ENCODE measurements at places on chromosomes 7 and 10. TPM values are rescaled to one million over a fixed set of nuclear protein-coding genes. Genes with fewer than 3 reads are reported as not detected.

DNA sequence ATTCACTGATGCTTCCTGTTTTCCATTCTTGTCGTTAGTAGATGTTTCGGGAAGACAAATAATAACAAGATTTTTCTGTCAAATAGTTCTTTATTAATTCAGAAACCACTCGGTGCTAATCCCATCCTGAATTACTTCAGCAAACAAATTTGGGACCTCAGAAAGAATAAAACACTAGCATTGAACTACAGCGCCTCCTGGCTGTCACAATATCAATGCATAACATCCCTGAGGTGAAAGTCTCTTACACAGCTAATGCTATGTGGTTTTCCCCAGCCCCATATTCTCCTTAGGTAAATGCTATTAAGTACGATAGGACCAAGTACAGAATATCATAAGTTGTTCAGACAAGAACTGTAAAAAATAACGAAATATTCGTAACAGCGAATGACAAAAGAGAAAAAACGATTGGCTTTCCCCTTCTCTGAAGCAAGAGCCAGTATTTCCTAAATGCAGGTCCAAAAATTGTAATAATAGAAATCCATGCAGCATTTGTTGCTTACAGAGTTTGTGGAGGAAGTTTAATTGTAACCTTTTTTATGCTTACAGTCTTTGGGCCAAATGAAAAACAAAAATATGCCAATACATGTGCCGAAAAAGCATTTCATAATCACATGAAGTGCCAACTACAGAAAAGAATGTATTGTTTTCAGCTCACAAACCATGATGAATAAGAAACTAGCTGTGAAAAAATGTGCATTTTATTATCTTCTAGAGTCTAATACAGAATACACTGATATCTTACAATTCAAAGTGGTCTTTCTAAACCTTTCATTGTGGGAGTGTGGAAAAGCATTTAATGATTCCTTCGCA, 47.3 kb downstream of the MYPN start:
- H3K36me3 ChIP-seq: no peaks in the 10 kb centered on the region
- no peak for DNase-seq
- no peaks in the 10 kb centered on the region for H3K4me1 ChIP-seq

GRCh38 chr7:102810916-102811315, 62.1 kb downstream of the FAM185A start:
- peaks cover 9% of the 10 kb centered on the region for H3K36me3 ChIP-seq
- H3K27ac ChIP-seq: no peak overlapping the region
- H3K27me3 ChIP-seq: no peaks in the 10 kb centered on the region
- no peak overlapping the region for H3K4me3 ChIP-seq

DNA sequence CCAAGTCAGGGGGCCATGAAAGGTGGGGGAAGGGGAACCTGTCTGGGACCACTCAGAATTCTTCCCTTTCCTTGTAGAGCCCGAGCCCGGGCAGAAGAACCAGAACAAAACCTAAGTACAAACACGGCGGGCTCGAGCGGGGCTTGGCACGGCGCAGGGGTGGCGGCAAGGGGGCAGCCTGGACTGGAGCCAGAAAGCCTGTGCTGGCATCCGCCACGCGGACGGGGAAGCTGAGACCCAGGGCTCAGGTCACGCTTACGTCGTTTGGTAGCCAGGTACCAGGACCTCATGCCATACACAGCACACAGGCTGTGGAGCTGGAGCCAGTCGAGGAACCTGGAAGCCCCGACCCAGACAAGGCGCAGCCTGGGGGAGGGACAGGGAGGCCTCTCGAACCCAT, 6.6 kb upstream of the GPER1 start:
- H3K4me1 ChIP-seq: peaks cover 18% of the 10 kb centered on the region
- no peak overlapping the region for H3K27ac ChIP-seq
- no peaks in the 10 kb centered on the region for H3K36me3 ChIP-seq
- H3K4me3 ChIP-seq: no peak overlapping the region
- H3K27me3 ChIP-seq: no peaks in the 10 kb centered on the region

- no peak overlapping the region for H3K27ac ChIP-seq
- no peak overlapping the region for H3K4me3 ChIP-seq
- DNase-seq: no peak
These were observed 109.6 kb downstream of the KIAA1217 start for GRCh38 chr10:24318517-24318916.

FAM237B gene
- not detected for total RNA-seq

GRCh38 chr10:120715171-120715570, 136.0 kb upstream of the WDR11 start:
- H3K4me1 ChIP-seq: peaks cover 3% of the 10 kb centered on the region
- no peaks in the 10 kb centered on the region for H3K36me3 ChIP-seq
- H3K27me3 ChIP-seq: peaks cover 7% of the 10 kb centered on the region
- H3K27ac ChIP-seq: no peak overlapping the region

GPR37 gene
- not detected for total RNA-seq

- DNase-seq: no peak
- H3K27me3 ChIP-seq: peaks cover 42% of the 10 kb centered on the region
- no peak overlapping the region for H3K4me3 ChIP-seq
These were observed 178.5 kb downstream of the TCF7L2 start for GRCh38 chr10:113128450-113129070.

GRCh38 chr10:119231654-119232053, 24.3 kb downstream of the GRK5 start:
- H3K36me3 ChIP-seq: peaks cover 14% of the 10 kb centered on the region
- no peak for DNase-seq
- no peak overlapping the region for H3K27ac ChIP-seq
- no peak overlapping the region for H3K4me3 ChIP-seq

DNA sequence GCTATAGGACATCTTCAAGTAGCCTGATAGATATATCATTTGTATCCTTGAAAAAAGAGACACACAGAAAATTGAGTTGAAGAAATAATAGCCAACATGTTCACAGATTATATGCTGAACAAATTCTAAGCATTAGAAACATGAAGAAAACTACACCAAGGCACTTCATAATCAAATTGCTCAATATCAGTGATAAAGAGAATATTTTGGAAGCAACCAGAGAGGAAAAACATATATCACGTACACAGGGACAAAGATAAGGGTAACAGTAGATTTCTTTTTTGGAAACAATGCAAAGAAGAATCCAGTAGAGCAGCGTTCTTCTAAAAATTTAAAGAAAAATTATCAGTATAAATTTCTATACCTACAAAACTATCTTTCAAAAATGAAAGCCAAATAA, 6.0 kb upstream of the FRMD4A start:
- H3K27ac ChIP-seq: no peak overlapping the region
- no peaks in the 10 kb centered on the region for H3K4me1 ChIP-seq
- peaks cover 18% of the 10 kb centered on the region for H3K27me3 ChIP-seq
- no peak for DNase-seq
- no peaks in the 10 kb centered on the region for H3K36me3 ChIP-seq

DNA sequence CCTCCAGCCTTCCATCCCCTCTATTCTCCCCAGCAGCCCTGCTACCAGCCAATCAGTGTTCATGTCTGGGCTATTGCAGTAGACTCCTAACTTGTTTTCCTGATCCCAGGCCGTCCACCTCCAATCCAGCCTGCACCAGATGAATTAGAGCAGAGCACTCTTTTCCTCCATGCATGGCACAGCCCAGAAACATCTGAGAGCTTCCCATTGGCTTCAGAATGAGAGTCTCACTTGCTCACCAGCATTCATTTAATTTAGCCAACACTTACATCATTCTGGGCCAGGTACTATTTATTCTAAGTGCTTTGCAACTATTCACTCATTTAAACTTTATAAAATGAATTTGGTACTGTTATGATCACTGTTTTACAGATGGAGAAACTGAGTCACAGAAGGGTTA, 51.4 kb upstream of the DUSP5 start:
- no peaks in the 10 kb centered on the region for H3K36me3 ChIP-seq
- no peak overlapping the region for H3K4me3 ChIP-seq
- peaks cover 7% of the 10 kb centered on the region for H3K4me1 ChIP-seq
- DNase-seq: no peak

ACHE gene
- 0.34 TPM for total RNA-seq

CLCN1 gene
- total RNA-seq: not detected

NODAL gene
- not detected for total RNA-seq

- H3K27ac ChIP-seq: no peak overlapping the region
- no peaks in the 10 kb centered on the region for H3K4me1 ChIP-seq
- DNase-seq: no peak
- no peaks in the 10 kb centered on the region for H3K36me3 ChIP-seq
- H3K4me3 ChIP-seq: no peak overlapping the region
These were observed 412.5 kb downstream of the PLXDC2 start for GRCh38 chr10:20228729-20229128.

GRCh38 chr7:4995429-4995969, 36.5 kb upstream of the MMD2 start:
- no peak overlapping the region for H3K27ac ChIP-seq
- no peaks in the 10 kb centered on the region for H3K27me3 ChIP-seq
- H3K36me3 ChIP-seq: peaks cover 82% of the 10 kb centered on the region
- no peaks in the 10 kb centered on the region for H3K4me1 ChIP-seq
- DNase-seq: no peak
- no peak overlapping the region for H3K4me3 ChIP-seq

DNA sequence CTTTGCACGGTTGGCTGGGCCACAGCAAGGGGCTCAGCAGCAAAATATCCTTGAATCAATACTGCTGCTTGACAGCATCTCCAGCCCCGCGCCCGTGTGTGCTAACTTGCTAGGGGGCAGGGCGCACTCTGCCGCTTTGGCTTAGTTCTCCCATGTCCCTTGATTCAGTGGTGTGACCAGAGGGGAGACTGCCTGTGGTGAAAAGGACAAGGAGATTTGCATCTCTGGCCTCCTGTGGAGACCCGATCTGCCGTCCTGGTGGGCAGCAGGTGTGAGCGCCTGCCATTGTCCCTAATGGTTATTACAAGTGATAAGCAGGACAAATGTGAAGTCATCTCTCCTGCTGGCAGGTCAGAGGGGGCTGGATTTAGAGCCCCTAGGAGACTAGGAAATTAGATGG, 500.2 kb upstream of the GALNT17 start:
- H3K36me3 ChIP-seq: peaks cover 10% of the 10 kb centered on the region
- H3K27ac ChIP-seq: no peak overlapping the region
- DNase-seq: no peak
- no peaks in the 10 kb centered on the region for H3K27me3 ChIP-seq

DNA sequence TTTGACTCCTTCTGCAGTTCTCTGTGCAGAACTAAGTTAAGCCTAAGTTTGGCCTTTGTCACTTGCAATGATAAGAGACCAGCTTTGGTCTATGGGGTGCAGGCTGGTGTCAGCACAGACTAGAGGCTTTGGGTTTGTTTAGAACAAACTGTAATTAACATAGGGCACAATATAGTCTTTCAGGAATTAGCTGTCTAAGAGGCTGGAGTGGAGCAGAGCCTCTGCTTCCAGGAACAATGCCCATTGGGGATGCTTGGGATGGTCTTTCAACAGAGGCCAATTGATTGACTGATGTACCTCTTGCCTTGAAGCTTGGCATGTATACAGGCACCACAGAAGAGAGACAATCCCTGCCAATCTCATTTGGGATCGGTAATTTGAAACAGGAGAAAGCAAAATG, 4.7 kb downstream of the SUFU start:
- no peak overlapping the region for H3K4me3 ChIP-seq
- peaks cover 29% of the 10 kb centered on the region for H3K4me1 ChIP-seq
- no peak overlapping the region for H3K27ac ChIP-seq
- DNase-seq: no peak
- no peaks in the 10 kb centered on the region for H3K27me3 ChIP-seq

CRHR2 gene
- not detected for total RNA-seq

ZNF727 gene
- total RNA-seq: 0.53 TPM

GNG11 gene
- total RNA-seq: 2.4 TPM

DNA sequence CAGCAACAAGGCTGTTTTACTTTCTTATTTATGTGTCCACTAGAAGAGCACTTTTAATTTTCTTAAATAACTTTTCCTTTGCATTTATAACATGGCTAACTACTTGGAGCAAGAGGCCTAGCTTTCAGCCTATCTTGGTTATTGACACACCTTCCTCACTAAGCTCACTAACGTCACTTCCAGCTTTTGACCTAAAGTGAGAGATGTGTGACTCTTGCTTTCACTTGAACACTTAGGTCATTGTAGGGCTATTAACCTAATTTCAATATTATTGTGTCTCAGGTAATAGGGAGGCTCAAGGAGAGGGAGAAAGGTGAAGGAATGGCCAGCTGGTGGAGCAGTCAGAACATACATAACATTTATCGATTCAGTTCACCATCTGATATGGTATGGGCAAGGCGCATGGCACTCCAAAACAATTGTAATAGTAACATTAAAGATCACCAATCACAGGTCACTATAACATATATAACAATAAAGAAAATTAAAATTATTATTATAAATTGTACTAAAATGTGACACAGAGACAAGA, 95.0 kb upstream of the FAM20C start:
- no peak overlapping the region for H3K27ac ChIP-seq
- H3K36me3 ChIP-seq: no peaks in the 10 kb centered on the region
- DNase-seq: no peak

DNA sequence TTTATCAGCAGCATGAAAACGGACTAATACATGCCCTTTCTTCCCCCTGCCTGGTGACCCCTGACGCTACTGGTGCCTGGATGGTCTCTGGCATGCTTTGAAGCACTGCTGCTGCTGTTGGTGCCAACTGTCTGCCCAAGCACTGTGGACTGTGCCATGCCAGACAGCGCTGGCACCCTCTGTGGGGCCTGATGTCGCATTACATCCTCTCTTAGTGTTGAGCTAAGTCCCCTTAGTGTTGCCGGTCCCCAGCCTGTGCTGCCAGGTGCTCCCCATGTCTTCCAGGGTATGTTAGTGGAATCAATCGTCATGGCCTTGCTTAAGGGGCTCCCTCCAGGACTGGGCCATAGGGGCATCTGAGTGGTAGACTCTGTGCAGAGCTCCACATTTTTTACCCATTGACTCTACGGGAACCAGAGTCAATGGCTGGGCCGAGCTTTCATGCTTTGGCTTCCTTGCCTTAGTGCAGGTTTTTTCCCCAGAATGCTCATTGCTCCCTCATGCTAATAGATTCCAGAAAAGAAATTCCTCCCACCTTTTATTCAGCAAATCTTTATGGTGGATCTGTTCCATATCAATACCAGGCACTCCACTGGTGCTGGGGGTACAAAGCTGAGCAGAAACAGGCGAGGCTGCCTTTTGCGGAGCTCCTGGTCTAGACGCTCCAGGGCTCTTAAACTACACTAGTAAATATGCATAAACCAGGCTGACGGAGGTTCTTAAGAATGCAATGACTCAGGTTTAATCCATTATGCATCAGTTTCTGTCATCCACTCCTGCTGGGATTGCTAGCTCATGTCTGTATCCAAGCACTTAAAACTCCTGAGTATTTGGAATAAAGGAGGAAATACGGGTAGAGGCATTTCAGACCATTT, 21.8 kb upstream of the MRC1 start:
- no peaks in the 10 kb centered on the region for H3K36me3 ChIP-seq
- peaks cover 2% of the 10 kb centered on the region for H3K4me1 ChIP-seq
- no peak overlapping the region for H3K4me3 ChIP-seq
- peaks cover 5% of the 10 kb centered on the region for H3K27me3 ChIP-seq
- H3K27ac ChIP-seq: no peak overlapping the region

DNA sequence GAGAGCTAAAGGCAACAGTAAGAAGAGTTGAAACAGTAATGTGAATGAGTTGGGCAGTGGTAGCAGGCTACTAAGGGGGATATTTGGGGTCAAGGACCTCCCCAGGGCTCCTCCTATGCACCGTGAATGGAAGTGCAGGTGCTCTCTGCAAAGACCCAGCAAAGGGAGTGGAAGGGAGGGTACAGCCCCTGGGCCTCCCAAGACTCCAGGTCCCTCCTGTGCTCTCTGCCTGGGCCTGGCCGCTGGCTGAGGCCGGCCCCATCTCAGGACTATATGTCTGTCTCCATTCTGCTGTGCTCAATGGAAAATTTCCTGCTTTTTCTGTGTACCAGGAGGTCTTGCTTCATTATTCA, 372.1 kb upstream of the MKI67 start:
- H3K36me3 ChIP-seq: no peaks in the 10 kb centered on the region
- no peak overlapping the region for H3K4me3 ChIP-seq
- no peak for DNase-seq
- H3K4me1 ChIP-seq: no peaks in the 10 kb centered on the region
- no peak overlapping the region for H3K27ac ChIP-seq

ODAD2 gene
- not detected for total RNA-seq

ZDHHC16 gene
- total RNA-seq: 40.6 TPM

CPXM2 gene
- total RNA-seq: not detected

Data from activated B cell treated with CpG ODN at 0.5 μM for 24 hours (primary cell).